Central memory CD8-positive, alpha-beta T cell (primary cell): ENCODE measurements at places on chromosomes 1 and 21.

DNA sequence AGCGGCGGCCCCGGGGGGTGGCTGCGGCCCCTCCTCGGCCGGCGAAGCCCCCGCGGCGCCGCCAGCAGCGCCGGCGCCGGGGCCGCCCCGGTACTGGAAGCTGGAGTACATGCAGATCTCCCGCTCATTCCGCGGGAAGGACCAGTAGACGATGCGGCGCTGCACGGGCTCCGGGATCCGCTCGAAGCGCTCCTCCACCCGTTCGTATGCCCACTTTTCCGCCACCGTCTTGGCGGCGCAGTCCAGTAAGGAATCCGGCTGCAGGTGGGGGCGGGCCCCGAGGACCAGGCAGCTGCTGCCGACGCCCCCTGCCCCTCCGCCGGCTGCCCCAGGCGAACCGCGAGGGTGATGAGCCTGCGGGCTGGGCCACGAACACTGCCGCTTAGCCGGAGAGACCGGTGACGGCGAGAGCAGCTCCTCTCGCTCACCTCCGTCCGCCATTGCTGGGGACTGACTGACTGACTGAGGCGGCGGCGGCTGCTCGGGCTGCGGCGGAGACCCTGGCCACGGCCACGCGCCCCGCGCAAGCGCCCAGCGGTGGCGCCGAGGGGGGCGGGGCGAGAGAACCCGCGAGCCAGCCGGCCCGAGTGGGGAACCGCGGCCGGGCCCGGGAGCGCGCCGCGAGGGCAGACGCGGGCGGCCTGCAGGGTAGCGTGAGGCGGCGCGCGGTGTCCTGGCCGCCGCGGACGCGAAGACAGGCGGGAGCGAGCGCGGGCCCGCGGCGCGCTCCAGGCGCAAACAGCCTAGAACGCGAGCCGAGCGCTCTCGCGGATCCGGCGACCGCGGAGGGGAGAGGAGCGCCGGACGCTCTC, at the start of gene ZSWIM5:
Gene ZSWIM5 (minus strand): TSS at position 696 of the 812 bp plus-strand sequence. CDS start 255 bp downstream, at position 441.
- H3K4me1 ChIP-seq: peaks cover 37% of the 10 kb centered on the region
- peaks cover 3% of the 10 kb centered on the region for H3K36me3 ChIP-seq
- peak within 1 kb of the TSS; percentile 49 for H3K27ac ChIP-seq
- peak; percentile 35 for DNase-seq
- H3K27me3 ChIP-seq: no peaks in the 10 kb centered on the region

DNA sequence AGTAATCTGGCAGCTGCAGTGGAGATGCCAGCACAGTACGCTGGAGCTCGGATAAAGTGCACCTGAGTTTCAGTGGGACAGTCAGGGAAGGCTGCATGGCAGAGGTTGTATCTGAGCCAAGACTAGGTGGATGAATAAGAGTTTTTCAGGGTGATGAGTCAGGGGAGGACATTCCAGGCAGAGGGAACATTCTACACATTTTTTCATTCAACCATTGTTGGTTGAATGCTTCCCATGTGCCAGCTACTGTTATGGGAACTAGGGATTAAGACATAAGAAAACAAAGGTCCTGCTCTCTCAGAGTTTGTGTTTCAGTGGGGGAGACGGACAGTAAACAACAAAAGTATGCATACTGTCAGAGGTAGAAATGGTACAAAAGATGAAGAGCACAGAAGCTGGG, 5.2 kb downstream of the LEPR start:
- DNase-seq: no peak
- no peak overlapping the region for H3K4me3 ChIP-seq
- H3K27ac ChIP-seq: no peak overlapping the region
- H3K4me1 ChIP-seq: peaks cover 7% of the 10 kb centered on the region
- H3K27me3 ChIP-seq: no peaks in the 10 kb centered on the region

- H3K27ac ChIP-seq: no peak overlapping the region
- H3K27me3 ChIP-seq: no peaks in the 10 kb centered on the region
- H3K36me3 ChIP-seq: no peaks in the 10 kb centered on the region
These were observed 37.0 kb downstream of the SERBP1 start for GRCh38 chr1:67393240-67393639.

DNA sequence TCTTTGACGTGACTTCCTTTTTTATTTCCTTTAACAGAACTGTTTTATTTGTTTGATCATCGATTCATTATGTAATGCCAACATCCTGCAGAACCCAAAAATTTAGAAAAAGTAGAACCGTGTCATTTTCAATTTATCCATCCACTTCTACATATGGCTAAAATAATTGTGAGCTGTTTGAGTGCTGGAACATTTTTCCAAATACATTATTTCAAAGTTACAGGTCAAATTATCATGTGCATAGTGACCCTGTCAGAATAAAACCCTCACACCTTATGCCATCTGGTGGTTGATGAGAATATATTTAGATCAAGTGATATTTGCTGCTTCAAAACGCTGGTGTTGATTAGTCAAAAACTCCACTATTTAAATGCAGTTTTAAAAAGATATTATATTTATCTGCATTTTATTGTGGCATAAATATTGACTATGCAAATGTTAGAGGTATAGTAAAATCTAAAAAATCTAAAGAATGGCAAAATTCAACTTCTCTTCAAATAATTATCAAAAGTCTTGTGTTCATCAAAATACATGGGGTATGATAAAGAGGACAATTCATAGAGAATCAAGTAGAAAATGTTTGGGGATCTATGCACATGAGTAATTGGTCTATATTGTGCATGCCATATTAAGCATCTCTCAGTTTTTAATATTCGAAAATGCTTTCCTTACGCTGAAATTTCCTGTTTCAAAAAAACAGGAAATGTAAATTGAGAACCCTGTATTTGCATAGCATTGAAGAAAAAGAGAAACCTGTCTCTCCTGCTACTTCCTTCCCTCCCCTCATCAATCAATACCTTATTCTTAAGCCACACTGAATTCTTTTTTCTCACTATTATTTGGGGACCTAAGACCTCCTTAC, 39.7 kb downstream of the UBE2U start:
- no peak for DNase-seq
- peak overlapping the region; percentile 5 for H3K4me3 ChIP-seq
- H3K27me3 ChIP-seq: peaks cover 15% of the 10 kb centered on the region
- H3K27ac ChIP-seq: no peak overlapping the region

- H3K4me3 ChIP-seq: no peak overlapping the region
- H3K36me3 ChIP-seq: no peaks in the 10 kb centered on the region
- no peaks in the 10 kb centered on the region for H3K4me1 ChIP-seq
- no peak overlapping the region for H3K27ac ChIP-seq
- peaks cover 30% of the 10 kb centered on the region for H3K27me3 ChIP-seq
These were observed 68.5 kb downstream of the GPR88 start for GRCh38 chr1:100606438-100606837.

- no peak for DNase-seq
- no peaks in the 10 kb centered on the region for H3K27me3 ChIP-seq
- no peaks in the 10 kb centered on the region for H3K4me1 ChIP-seq
- no peak overlapping the region for H3K27ac ChIP-seq
These were observed 558.6 kb upstream of the ADGRL2 start for GRCh38 chr1:81242103-81242502.

GRCh38 chr1:240100371-240100934, 8.8 kb downstream of the FMN2 start:
- H3K27me3 ChIP-seq: no peaks in the 10 kb centered on the region
- no peaks in the 10 kb centered on the region for H3K36me3 ChIP-seq
- no peaks in the 10 kb centered on the region for H3K4me1 ChIP-seq
- H3K27ac ChIP-seq: no peak overlapping the region

DNA sequence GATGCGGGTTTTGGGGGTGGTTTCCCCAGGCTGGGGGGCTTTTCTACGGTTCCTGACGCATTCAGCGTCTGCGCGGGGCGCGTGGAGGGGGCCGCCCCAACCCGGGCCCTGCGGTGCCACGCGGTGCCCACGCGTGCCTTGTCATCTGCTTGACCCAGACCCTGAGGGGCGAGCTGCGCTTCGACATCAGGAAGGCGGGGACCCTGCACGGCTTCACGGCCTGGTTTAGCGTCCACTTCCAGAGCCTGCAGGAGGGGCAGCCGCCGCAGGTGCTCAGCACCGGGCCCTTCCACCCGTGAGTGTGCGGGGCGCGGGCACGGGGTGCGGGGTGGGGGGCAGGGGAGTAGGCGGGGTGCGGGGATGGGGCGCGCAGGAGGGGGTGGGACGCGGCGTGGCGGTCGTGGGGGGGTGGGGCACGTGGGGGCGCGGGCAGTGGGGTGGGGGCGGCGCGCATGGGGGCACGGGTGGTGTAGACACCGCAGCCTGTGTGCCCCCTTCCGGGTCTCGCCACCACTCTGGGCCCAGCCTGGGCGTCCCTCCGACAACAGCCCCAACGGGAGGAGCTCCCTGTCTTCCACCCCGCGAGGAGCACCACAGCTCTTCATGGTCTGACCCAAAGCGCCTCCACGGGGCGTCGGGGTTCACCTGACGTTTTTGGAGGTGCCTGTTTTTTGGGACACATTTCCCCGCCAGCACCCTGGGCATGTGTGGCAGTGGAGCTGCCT, 26.3 kb downstream of the PRMT2 start:
- H3K4me1 ChIP-seq: peaks cover 14% of the 10 kb centered on the region
- peak overlapping the region; percentile 47 for H3K4me3 ChIP-seq
- peaks cover 23% of the 10 kb centered on the region for H3K36me3 ChIP-seq
- H3K27ac ChIP-seq: no peak overlapping the region

DNA sequence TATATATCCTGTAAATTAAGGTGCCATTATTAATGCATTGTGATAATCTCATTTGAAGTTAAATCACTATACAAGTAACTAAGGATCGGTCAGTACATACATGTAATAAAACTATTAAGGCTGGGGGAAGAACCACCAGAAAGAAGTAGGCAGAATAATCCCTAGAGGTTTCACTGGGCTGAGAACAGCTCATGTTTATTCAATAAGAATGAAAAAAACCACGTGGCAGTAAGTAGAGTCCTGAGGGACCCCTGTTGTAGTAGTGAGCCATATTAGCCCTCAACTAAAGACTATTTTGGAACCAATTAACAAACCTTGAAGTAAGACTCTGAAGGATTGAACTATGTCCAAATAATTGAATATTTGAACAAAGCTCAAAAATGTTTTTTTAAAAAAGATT, 46.9 kb upstream of the ADAM30 start:
- no peak overlapping the region for H3K27ac ChIP-seq
- H3K4me1 ChIP-seq: no peaks in the 10 kb centered on the region
- no peaks in the 10 kb centered on the region for H3K27me3 ChIP-seq
- DNase-seq: no peak
- H3K4me3 ChIP-seq: no peak overlapping the region
- H3K36me3 ChIP-seq: peaks cover 30% of the 10 kb centered on the region

GRCh38 chr1:92755541-92756461, 29.1 kb downstream of the EVI5 start:
- no peak overlapping the region for H3K4me3 ChIP-seq
- H3K4me1 ChIP-seq: no peaks in the 10 kb centered on the region
- no peak for DNase-seq
- peaks cover 35% of the 10 kb centered on the region for H3K27me3 ChIP-seq

GRCh38 chr1:107964336-107965109, 457 bp downstream of the VAV3 start:
- peak overlapping the region; percentile 93 for H3K4me3 ChIP-seq
- peak overlapping the region; percentile 95 for H3K27ac ChIP-seq

GRCh38 chr21:42400525-42400924, 3.2 kb upstream of the UBASH3A start:
- H3K4me3 ChIP-seq: no peak overlapping the region
- DNase-seq: no peak
- no peaks in the 10 kb centered on the region for H3K27me3 ChIP-seq
- H3K27ac ChIP-seq: no peak overlapping the region

- DNase-seq: no peak
- H3K27me3 ChIP-seq: no peaks in the 10 kb centered on the region
- no peaks in the 10 kb centered on the region for H3K36me3 ChIP-seq
These were observed 22.0 kb downstream of the GNAI3 start for GRCh38 chr1:109570414-109570813.

DNA sequence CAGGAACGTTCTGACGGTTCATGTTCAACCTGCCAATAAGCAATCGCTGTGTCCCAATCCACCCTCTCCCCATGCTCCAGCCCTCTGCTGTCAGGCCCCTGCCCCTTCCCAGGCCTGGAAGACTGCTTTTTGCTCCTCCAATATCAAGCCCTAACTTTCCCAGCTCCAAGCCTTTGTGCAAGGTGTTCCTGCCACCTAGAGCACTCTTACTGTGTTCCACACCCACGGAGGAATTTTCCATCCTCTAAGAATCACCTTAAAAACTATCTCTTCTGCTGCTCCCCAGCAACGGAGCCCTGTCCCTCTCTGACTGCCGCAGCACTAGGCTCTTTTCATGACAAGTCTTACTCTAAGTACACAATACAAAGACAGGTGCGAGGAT, 657.9 kb downstream of the AJAP1 start:
- H3K27ac ChIP-seq: no peak overlapping the region
- H3K4me1 ChIP-seq: peaks cover 3% of the 10 kb centered on the region
- peaks cover 47% of the 10 kb centered on the region for H3K27me3 ChIP-seq
- no peak overlapping the region for H3K4me3 ChIP-seq

- H3K27me3 ChIP-seq: no peaks in the 10 kb centered on the region
- peak; percentile 25 for DNase-seq
- H3K27ac ChIP-seq: peak within 1 kb of the TSS; percentile 98
- H3K4me3 ChIP-seq: peak within 1 kb of the TSS; percentile 88
These were observed at the start of gene ABCG1 for GRCh38 chr21:42218836-42219605. TSS of gene ABCG1 (plus strand) at chr21:42219140. CDS start at chr21:42219263, 123 bp downstream.

DNA sequence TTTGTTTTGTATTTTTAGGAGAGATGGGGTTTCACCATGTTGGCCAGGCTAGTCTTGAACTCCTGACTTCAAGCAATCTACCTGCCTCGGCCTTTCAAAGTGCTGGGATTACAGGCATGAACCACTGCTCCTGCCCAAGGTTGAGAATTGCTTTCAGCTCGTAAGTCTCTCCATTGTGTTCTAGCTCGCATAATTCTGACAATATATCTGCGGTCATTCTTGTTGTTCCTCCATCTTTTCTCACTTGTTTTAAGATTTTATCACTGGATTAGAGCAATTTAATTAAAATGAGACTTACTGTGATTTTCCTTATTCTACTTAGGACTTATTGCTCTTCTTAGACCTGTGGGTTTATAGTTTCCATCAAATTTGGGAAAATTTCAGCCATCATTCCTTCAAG, 102.9 kb downstream of the AHCTF1 start:
- no peak for DNase-seq
- no peaks in the 10 kb centered on the region for H3K4me1 ChIP-seq
- H3K27ac ChIP-seq: no peak overlapping the region
- no peak overlapping the region for H3K4me3 ChIP-seq
- H3K27me3 ChIP-seq: peaks cover 16% of the 10 kb centered on the region
